ENCODE measurements at places on chromosomes 4 and X. TPM values are rescaled to one million over a fixed set of nuclear protein-coding genes. Genes with fewer than 3 reads are reported as not detected.

SRPX gene
- total RNA-seq, result 267 TPM

ADH7 gene
- not detected for total RNA-seq

GAGE13 gene
- total RNA-seq, result not detected

TEX13D gene
- not detected for total RNA-seq

BMPR1B gene
- 0.24 TPM for total RNA-seq

NFXL1 gene
- total RNA-seq, result 9.9 TPM

INTU gene
- total RNA-seq, result 8.1 TPM

MAGED2 gene
- total RNA-seq, result 361 TPM

TKTL2 gene
- not detected for total RNA-seq

FOXO4 gene
- total RNA-seq, result 6.5 TPM

Data from glomerular endothelial cell (primary cell).